ENCODE measurements at places on chromosomes 1 and 21.

DNA sequence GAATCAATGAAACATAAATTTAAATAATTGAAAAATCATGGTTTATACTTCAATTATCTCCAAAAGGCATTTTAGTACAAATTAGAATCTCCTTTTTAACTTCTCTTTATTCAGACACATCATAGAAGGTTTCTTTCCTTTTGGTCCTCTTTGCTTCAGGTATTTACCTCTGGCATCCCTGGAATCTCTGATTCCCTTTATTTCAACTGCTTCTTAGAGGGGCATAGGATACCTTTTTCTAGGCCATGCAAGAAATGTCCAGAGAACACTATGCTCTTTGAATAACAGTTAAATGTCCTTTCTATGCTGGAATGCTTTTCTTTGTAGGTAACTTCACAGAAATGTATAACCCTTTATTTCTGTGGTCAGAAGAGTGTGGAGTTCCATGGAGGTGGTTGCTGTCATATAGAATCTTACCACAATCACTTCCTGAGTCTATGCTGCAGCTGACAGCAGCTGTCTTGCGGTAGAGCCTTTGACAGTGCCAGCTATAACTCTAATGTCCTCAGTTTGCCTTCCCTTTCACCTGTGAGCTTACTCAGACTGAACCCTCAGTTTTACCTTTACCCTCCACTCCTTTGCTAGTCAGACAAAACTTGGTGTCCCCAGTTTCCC is 8.6 kb downstream of the LAMC2 start:
- no peak for DNase-seq

DNA sequence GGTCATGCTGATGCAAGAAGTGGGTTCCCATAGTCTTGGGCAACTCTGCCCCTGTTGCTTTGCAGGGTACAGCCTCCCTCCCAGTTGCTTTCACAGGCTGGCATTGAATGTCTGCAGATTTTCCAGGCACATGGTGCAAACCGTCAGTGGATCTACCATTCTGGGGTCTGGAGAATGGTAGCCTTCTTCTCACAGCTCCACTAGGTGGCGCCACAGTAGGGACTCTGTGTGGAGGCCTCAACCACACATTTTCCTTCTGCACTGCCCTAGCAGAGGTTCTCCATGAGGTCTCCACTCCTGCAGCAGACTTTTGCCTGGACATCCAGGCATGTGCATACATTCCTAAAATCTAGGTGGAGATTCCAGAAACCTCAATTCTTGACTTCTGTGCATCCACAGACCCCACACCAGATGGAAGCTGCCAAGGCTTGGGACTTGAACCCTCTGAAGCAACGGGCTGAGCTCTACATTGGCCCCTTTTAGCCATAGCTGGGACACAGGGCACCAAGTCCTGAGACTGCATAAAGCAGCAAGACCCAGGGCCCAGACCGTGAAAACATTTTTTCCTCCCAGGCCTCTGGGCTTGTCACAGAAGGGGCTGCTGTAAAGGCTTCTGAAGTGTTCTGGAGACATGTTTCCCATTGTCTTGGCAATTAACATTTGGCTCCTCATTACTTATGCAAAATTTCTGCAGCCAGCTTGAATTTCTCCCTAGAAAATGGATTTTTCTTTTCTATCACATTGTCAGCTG is 466.2 kb upstream of the PBX1 start:
- no peak for DNase-seq

DNA sequence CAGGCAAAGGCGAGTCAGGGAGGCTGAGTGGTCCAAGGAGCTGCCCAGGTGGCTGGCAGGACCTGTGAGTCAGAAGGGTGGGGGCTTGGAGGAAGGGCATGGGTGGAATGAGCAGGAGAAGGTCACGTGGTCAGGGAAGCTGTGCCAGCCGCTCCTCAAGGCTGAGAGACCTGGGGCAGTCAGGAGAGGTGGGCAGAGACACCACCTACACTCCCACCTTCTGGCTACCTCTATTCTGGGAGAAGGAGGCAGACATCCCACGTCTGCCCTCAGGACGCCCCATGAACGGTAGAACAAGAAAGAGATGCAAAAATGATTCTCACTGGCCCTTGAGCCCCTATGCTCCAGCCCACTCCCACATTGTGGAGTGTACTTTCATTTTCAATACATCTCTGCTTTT is 151.8 kb upstream of the RAB4A start:
- no peak for DNase-seq

DNA sequence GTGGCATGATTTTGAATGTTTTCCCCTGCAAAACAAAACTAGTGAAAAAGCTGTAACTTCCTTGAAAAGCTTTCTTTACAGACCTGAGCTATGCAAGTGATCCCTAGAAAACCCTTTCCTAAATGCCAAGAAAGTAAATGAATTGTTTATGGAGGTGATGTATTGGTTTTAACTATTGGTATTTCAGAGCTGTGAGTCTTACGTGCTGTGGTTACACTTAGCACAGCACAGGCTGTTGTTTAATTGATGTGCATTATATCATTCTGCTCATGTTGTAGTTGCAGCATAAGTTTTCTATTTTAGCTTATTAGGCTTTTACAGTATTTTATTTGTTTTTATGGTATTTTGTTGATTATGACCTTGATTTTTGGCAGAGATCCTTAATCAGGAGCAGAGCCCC is 74.1 kb upstream of the DYNLT5 start:
- no peak for DNase-seq

DNA sequence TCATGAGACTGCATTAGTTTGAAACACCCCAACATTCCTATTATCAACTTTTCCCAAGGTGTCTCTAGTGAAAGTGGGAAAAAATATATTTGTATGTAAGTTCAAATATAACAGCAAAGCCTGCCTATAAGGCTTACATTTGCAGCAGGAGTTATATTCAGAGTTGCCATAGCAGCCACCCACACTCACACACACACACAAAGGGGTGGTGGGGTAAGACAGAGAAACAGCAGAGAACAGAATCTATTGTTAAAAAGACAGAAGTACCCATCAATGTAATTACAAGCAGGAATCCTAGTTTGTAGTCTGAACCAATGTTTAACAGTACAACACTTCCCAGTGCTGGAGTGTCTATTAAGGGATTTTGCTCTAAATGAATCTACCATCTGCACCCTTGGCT is 55.0 kb downstream of the PLPPR5 start:
- no peak for DNase-seq

- no peak for DNase-seq
Observed at GRCh38 chr21:29182691-29183092, 52.2 kb downstream of the MAP3K7CL start.

DNA sequence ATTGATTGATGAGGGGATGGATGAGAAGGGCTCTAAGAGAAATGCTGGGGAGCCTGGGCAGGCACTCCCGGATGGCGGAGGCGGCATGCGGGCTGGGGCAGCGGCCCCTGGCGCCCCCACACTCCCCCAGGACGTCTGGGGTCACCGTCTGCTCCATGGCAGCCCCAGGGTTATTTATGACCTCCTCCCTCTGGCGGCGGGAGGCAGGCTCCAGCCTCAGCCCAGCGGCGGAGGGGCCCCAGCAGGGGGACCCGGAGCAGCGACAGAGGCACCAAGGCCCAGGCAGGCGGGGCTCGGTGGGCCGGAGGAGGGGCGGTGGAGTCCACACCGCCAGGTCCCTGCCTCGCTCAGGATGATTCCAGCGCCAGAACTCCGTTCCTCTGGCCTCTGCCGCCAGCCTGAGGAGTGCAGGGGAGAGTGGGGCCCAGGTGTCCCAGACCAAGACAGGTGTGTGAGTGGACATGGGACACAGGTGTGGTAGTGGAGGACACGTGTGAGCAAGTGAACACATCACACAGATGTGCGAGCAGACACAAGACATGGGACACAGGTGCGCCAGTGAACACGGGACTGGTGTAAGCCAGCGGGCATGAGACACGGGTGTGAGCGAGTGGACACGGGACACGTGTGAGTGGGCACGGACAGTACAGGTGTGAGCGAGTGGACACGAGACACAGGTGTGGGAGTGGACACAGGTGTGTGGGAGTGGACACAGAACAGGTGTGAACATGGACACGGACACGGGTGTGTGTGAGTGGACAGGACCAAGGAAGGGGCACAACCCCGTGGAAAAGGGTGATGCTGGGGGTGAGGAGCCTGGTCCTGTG is 2.5 kb upstream of the SAMD11 start:
- no peak for DNase-seq

- DNase-seq: no peak
Observed at GRCh38 chr1:215397106-215397505, 170.0 kb upstream of the KCTD3 start.

DNA sequence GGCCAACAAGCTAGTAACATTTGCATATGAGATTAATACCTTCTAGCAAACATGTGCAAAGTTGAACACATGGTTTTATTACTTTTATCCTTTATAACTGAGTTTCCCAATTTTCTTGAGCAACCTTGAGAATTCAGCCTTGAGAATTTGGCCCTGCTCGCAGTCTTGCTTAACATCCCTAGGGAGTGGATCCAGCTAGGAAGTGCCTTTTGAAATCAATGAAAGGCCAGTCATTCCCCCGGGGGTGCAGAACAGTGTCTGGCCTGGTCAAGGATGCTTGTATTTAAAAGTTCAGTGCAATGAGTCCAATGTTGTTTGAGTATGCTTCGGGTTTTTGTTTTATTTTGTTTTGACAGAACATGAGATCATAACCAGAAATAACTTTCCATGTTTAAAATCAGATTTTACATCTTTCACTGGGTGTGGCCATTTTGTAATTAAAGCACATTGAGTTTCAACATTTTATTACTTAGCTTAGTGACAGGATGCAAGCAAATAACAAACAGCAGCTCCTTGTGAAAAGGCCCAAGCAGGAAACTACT is 16.7 kb downstream of the PALMD start:
- DNase-seq: no peak

DNA sequence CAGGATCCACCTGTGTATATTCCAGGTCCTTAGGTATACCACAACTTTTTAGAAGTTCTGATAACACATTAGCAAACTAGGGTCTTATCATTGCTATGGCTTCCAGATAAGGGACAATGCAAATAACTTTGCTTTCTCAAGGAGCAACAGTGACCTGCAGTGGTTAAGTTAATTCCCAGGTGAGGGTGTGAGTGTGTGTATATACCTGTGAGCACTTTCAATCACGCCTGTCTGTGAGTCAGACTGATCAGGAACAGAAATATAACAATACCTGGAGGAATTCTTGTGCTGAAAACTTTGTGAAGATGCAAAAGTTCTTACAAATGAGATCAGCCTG is 317.0 kb downstream of the PAPPA2 start:
- DNase-seq: no peak

DNA sequence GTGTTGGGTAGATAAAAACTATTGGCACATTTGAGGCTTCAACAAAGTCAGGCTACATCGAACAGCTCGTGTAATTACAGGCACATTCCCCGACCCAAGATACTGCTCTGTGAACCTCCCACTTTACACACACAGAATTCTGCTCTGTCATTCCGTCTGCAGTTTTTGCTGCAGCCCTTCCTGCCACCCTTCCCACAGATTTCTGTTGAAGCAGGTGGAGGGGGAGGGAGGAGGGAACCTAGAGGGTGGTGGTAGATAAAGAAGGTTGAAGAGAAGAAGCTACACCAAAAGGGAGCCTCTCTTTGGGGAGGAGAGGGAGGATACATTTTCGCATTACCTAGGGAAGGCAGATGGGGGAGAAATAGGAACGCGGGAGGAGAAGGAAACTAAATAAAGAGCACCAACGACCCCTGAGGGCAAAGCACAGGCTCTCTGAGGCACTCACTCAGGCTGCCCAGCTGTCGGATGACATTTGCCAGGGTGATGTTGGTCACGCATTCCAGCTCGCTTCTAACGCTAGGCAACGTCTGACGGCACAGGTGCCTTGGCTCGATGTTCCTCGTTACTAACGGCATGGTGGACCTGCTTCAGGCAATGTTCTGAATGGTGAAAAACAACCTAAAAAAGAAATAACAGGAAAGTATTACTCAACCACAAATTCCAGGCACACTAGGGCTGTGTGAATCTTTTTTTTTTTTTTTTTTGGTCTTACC is 36.0 kb downstream of the GPR3 start:
- DNase-seq: no peak
